ENCODE measurements at places on chromosomes 3 and 15.

DNA sequence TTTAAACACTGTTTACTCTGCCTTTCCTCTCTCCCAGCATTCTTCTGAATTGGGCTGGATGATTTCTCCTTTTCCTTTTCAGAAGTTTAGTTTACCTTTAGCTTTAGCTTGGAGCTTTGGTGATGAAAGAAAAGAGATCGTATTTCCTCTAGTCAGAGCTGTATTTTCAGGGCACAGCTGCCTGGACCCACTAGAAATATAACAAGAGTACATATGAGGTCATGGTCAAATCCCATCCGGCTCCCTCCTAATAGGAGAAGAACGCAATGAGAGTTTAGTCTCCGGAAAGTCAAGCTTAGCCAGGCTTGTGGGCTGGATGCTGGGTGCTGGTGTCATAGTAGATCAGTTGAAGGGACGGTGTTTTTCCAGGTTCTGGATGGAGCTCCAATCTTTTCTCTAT, 177.1 kb upstream of the PFN2 start:
- no peak for DNase-seq

GRCh38 chr3:20254268-20255117, 68.5 kb upstream of the SGO1 start:
- no peak for DNase-seq

DNA sequence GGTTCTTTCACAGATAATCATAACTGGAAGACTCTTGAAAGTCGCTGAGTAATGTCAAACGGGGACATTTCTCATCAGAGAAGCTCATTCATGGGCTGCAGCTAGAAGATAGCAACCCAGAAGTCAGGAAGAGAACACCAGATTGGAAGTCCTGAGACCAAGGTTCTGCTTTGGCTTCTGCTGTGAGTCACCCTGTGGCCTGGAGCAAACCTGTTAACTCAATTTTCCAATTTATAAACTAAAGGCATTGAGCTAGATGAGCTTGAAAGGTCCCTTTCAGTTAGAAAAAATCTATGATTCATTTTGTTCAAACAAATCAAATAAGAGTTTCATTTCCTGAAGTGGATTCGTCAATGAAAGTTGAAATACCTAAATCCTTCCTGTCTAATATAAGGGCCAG, 402.2 kb downstream of the EPHB1 start:
- no peak for DNase-seq

- no peak for DNase-seq
Observed at GRCh38 chr3:44890258-44890657, 15.8 kb downstream of the TGM4 start.

- no peak for DNase-seq
Observed at GRCh38 chr15:93451822-93452221, 362.8 kb upstream of the RGMA start.

DNA sequence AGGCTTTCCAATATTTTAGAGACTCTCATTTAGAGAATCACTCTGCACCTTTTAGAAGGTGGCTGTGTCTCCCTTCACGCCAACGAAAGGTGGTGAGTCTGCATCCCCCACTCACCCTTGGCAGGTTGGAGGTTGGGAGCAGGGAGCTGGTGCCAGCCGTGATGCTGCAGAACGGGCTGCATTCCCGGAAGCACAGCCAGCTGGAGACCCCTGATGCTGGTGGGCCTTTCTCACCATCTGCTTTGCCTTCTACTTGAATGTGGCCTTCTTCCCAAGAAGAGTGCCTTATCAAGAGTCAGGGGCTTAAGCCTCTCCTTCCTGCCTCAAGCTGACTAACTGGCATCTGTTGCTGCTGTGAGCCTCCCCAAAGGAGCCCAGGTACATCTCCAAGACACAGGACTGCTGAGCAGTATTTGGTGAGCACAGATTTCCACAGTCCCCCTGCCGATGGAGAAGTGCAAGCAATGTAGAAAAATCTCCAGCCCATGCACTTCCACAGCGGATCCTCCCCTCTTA, 17.7 kb upstream of the HEG1 start:
- DNase-seq: no peak

- no peak for DNase-seq
Observed at GRCh38 chr3:10546820-10547263, 41.5 kb upstream of the ATP2B2 start.

- no peak for DNase-seq
Observed at GRCh38 chr3:187072511-187072910, 66.8 kb downstream of the RPL39L start.

DNA sequence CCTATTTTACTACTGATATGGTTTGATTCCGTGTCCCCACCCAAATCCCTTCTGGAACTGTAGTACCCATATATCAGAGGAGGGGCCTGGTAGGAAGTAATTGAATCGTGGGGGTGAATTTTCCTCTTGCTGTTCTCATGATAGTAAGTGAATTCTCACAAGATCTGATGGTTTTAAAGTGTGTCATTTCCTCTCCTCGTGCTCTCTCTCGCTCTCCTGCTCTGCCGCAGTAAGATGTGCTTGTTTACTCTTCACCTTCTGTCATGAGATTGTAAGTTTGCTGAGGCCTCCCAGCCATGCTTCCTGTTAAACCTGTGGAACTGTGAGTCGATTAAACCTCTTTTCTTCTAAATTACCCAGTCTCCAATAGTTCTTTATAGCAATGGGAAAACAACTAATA, 81.2 kb upstream of the ZBTB20 start:
- no peak for DNase-seq

DNA sequence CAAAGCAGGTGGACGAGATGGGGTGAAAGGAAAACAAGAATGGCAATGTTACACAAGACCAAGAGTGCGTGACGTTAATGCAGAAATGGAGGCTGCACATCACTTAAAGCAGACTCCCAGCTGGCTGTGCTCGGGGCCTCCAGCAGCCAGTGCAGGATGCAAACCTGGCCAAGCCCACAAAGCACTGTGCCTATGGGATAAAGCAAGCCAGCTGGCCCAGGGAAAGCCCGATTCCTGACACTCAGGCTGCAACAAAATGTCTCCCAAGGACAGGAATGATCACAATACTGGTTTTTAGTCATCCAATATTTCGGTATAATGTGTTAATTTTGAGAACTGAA, 86.2 kb downstream of the SEC22A start:
- DNase-seq: no peak

DNA sequence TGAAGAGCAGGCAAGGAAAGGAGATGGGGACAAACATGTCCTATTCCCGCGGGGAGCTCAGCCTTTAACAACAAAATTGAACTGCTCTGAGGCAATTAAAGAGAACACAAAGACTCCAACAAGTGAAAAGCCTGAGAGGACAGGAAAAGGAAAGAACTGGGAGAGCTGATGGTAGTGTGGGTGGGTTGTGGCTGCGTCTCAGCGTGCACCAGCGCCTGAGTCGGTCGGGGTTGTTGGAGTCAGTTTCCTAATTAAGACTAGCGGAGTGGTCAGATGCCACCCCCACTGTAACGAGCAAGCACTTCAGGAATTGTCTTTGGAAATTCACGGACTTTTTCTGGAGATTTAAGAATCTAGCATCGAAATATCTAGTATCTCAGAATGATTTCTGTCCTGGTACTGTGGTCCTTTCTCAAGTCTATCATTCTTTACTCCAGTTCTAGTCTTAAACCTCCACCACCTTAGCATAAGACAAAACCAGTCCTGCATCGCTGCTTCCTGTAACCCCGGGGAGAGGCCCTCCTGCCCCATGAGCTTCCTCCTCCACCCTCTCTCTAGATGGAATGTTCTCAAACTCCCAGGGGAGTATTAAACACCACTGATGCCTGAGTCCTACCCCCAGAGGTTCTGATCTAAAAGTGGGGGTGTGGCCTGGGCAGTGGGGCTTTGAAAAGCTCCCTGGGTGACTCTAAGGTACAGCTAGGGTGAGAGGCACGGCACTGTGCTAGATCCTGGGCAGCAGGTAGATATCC, 104.0 kb downstream of the CYP19A1 start:
- DNase-seq: peak; percentile 66

DNA sequence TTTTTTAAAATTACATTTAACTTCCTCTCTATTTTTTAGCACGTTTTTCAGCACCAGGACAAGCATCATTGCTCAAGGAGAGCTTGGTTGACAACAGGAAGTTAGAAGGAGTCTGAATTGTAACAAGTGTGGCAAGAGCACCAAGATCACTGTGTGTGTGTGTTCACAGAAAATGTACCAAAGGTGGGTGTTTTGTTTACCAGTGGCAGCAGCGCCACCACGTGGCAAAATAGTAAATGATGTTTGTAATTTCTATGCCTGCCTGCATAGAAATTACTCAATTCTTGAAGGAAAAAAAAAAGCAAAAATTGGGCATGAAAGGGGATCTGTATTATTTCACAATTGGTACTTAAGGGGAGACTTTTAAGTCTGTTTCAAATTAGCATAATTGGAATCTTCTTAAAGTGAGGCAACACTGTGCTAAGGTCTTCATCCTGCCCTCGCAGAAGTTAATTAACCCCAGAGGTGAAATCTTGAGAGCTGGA, 7.4 kb upstream of the U2SURP start:
- DNase-seq: peak; percentile 70

DNA sequence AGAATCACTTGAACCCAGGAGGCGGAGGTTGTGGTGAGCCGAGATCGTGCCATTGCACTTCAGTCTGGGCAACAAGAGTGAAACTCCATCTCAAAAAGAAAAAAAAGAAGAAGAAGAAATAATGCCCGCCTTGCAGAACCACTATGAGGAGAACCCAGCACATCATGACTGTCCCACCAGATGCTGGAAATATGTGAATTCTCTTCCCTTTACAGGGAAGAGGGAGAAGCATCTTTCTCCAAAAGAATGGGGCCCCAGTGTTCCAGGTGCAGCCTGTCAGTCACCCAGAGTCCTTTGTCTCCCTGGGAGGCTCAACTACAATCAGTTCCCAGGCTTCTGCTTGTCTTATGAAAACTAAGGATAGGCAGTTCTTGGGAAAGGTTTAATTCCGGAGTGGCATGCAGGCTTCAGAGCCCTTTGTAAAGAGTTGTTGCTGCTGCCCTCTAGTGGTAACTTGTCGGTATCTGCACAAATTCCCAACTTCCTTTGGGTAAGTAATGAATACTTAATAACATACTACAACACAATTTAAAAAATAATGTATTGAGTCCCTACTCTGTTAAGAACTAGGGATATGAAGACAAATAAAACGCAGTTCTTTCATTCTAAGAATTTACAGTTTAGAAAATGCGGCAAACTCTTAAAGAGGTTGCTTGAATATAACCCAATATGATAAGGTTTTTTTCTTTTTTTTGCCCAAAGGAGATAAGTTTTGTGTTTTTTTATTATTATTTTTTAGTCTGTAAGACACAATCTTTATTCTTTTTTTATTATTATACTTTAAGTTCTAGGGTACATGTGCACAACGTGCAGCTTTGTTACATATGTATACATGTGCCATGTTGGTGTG, 18.6 kb upstream of the TICRR start:
- DNase-seq: peak; percentile 52

- no peak for DNase-seq
Observed at GRCh38 chr3:119292666-119293065, 1.5 kb upstream of the ARHGAP31 start.

- DNase-seq: peak; percentile 41
Observed at GRCh38 chr15:60397772-60398445, at the start of gene ANXA2. Gene ANXA2 (minus strand): TSS chr15:60397986. CDS start chr15:60386075, 11,911 bp downstream.

DNA sequence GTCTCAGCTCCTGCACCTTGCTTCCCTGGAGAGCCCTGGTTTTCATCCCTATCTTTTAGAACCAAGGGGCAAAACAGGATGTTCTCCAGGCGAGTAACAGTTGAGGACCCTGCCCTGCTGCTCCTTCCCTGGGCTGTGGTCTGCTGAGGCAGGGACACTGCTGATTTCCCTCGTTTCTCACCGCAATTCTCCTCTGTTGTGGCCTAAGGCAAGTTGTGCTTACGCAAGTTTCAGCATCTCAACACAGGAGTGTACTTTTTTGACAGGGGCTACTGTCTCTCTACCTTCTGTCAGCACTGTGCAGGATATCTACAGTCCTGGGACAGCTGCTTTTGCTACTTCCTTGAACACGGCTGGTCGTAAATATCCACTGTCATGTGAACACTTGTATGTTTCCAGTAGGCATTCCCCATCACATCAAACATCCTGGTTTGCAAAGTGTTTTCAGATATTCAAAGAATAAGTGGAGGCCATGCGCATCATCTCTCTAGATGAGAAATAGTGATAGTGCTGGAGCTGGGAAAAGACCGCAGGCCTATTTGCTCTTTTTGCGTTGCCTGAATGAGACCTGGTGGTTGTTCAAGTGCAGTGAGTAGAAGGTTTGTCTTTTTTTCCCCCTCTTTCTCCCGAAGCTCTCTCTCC, 110.1 kb upstream of the PLXNA1 start:
- no peak for DNase-seq

DNA sequence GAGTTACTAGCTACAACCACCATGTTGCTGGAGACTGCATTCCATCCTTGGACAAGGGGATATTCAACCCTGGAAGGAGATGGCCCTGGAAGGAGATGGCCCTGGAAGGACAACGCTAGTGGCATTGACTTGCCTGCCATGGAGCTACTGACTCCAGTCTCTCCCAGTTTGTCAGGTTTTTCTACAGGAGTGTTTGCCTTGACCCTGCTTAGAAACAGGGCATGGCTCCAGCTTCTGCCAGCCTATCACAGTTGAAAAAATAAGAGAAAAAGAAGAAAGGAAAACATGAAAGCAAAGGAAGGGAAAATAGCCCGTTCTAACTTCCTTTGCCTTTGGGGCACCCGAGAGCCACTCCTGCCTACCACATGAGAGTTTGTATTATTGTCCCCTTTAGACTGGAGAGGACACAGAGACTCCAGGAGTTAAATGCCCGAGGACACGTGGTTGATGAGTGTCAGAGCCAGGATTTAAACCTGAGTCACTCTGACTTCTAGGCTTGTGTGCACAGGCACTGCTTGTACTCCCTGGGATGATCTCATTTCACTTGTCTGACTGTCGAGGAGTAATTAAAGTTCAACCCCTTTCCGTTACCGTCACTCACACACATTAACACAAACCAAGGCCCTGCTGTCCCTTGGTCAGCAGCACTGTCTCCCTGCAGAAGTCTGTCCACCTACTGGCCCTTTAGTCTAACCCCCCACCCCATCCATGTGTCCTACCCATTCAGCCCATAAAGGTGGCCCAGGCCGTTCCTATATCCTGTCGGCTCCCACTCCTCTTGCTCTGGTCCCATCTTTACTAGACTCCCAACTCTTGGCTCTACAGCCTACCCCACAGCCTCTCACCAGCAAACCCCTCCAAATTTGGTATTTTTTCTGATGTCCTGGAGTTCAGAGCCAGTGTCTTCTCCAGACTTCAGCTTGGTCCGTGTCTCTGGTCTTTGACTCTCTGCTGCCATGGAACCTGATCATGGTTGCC, 46.1 kb downstream of the C2CD4A start:
- DNase-seq: no peak

DNA sequence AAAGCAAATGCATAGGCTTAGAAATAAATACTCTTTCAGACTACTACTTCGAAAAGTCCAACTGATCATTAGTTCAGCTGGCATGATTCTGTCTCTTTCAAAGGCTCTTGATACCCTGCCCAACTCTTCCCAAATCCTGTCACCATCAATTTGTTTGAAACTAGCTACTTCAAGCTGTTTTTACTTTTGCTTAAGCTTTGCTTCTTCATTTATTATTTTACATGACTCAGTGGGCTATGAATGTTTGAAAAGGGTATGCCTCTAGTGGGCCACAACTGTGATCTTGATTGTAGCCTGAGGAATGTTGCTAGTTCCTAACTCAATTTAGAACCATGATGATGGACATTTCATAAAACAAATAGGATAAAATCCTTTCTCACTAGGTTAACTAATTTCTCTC, 340.8 kb downstream of the NAALADL2 start:
- no peak for DNase-seq

GRCh38 chr3:50256978-50257890, 11.7 kb upstream of the SEMA3B start:
- no peak for DNase-seq

Measured in NCI-H1436 (cell line).